Stimulated activated CD4-positive, alpha-beta T cell treated with anti-CD3 and anti-CD28 coated beads, Interleukin-2, amount 100 ng/mL, for 24 hours (primary cell): ENCODE measurements at places on chromosomes 1 and 21.
A peak's percentile ranks its signal among the peaks of the same experiment; 100 is the strongest.

DNA sequence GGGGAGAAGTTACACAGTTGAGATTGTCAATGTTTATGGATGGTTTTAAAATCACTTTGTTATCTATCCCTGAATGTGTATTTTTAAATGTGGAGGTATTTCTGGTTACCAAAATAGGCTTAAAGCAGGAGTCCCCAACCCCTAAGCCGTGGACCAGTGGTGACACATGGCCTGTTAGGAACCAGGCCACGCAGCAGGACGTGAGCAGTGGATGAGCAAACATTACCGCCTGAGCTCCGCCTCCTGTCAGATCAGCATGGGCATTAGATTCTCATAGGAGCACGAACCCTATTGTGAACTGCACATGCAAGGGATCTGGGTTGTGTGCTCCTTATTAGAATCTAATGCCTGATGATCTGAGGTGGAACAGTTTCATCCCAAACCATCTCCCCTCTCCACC, 151.6 kb downstream of the GALNT2 start:
- DNase-seq: no peak

DNA sequence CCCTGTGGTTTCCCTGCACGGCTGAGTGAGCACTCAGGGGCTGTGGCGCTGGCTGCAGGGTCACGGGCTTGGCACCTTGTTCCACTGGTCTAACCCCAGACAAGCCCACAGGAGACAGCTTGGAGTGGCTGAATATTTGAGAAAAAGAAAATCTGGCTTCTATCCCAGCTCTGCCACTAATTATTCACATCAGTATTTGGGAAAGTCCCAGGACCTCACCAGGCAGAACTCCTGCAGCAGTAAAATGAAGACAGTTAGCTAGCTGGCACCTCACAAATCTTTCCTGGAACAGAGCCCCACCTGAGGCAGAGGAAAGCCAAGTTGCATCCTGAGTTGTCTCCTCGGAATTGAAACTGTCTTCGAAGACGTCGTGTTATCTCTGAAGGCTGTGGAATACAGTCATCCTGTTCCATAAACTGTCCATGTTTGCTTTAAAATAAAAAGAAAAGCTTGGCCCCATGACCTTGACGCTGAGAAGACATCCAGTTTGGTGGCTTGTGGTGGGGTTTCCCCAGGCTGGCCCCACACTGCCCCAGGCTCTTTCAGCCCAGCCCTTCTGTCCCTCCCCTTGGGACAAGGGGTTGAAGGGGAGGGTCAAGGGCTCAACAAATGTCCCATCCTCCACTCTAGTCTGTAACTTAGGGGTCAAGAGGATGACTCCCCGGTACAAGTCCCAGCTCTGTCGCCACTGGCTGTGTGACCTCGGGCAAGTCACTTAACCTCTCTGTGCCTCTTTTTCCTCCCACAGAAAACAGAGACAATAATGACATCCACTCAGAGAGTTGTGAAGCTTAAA, 93.8 kb upstream of the TMPRSS2 start:
- no peak for DNase-seq

- DNase-seq: no peak
These were observed 5.7 kb upstream of the COL6A2 start for GRCh38 chr21:46092026-46092764.

DNA sequence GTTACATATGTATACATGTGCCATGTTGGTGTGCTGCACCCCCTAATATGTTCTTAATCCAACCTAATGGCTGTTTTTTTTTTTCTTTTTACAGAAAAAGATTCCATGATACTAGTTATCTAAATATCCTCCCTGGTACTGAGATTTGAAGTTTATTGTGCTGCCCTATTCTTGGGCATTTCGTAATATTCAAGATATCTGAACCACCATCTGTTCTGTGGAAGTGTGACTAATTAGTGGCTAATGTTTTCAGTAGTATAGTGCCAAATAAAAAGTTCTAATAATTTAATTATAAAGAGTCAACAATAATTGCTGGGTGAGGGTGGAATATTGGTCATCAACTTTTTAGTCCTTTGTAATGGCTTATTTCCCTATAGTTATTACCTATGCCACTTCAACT, 217.5 kb downstream of the GABPA start:
- DNase-seq: no peak

DNA sequence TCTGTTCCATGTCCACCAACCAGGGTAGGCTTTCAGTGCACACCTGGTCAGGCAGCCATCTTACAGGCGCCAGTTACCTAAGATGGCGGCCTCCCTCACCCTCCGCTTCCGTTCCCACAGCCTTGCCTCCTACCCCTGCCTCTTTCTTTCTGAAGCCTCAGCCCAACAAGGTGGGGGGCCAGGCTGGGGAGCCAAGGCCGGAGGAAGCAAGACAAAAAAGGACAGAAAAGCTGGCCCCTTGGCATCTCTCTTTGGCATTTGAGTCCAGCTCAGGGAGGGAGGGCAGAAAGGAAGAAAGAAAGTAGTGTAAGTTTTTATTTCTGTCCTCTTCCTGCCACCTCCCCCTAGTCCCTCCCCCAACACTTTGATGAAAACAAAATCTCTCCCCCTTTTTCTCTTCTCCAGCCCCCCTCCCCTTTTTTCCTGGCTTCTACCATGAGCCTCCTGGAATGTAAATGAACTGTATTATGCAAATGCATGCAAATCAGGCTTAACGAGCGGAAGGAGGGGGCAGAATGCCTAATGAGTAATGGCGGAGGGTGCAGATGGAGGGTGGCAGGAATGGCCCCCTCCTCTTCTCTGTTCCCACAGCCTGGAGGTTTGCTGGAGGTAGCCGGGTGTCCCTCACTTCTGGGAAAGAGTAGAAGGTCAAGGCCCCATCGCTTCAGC, 43.8 kb downstream of the RHBG start:
- DNase-seq: no peak

GRCh38 chr1:42420911-42421585, 34.8 kb downstream of the ZMYND12 start:
- DNase-seq: no peak

DNA sequence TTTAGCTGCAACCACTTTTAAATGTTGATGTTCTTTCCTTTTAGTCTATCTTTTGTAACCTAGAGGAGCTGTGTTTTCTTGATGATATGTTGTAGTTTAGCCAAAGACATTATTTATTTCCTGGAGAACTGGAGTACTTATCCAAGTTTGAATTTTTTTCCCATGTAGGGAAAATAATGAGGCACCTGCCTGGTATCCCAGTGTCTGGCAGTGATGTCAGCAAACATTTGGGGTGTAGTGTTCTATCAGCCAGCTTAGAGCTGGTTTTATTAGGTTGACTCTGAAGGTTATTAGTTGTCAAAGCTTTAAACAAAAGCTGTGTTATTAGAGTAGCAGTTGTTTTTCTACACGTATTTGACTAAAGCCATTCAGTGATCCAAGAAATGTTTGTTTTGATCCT, 3.2 kb downstream of the CTPS1 start:
- DNase-seq: no peak

DNA sequence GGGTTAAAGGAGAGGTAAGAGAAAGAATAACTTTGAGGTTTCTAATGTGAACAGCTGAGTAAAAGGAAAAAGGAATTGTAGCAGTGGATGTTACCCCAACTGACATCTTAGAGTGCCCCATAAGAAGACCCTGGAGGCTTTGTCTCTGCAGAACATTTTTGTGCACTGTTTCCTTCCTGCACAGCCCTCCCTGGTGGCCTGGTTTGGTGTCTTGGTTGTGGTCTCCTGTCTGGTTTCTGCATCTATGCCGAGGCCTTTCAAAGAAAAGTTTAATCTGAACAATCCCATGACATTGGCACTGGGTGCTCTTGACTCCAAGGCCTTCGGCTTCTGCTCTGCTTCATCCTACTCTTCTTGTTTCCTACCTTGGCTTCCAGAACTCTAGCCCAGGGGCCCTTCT, 57.8 kb downstream of the RHOU start:
- peak; percentile 7 for DNase-seq

DNA sequence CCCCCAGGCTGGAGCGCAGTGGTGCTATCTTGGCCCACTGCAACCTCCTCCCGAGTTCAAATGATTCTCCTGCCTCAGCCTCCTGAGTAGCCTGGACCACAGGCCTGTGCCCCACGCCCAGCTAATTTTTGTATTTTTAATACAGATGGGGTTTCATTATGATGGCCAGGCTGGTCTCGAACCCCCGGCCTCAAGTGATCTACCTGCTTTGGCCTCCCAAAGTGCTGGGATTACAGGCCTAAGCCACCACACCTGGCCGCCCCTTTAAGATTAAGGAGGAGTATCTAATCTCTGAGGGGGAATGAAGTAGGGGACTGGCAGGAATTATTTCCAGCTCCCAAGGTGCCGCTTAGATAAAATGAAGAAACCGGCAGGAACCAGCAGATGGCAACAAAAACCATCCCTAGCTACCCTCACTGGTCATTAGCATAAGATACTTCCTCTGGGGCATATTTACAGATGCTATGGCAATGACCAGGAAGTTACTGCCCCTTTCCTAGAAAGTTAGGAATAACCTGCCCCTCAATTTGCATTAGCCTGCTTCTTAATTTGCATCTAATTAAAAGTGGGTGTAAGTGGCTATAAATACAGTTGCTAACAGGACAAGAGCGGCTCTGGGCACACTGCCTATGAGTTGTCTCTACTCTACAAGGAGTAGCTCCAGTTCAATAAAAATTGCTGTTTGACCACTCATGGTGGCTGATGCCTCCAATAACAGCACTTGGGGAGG, 7.1 kb upstream of the NSUN4 start:
- DNase-seq: no peak
